RKO (cell line): ENCODE measurements at places on chromosomes 7 and 10.

DNA sequence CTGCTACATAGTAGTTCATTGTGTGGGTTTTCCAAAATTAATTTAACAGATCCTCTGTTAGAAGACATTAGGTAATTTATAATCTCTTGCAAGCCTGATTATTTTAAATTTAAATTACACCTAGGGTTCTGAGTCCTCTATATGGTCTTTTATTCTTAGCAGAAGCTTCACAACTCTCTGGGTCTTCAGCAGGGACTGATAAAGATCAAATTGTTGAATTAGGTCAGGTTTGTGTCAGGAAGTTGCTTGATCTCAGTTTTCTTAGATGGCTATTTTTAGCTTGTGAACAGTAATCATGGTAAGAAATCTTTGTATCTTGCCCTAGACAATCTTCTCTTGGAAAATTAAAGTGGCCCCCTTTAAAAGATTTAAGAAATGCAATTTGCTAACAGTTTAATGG, 183.1 kb upstream of the HDAC9 start:
- no peak for DNase-seq

- no peak for DNase-seq
Observed at GRCh38 chr7:30926313-30926712, 14.7 kb downstream of the AQP1 start.

GRCh38 chr10:95569368-95569767, 8.2 kb upstream of the SORBS1 start:
- DNase-seq = no peak

DNA sequence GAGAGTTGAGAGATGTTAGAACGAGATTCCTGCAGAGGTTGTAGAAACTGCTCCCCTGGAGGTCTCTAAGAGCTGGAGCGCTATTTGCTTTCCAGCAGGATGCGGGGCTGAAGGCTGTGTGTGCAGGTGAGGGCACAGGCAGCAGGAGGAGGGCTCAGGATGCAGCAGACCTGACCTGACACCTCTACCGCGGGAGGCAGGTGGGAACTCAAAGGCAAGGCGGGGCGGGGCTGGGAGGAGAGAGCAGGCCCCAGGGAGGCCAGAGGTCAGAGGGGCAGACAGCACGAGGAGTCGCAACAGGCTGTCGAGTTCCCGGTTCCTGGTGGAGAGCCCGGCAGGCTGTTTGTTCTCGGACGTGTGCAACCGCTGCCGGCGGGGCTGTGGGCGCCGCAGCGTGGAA, 7.9 kb upstream of the CRTAC1 start:
- DNase-seq = no peak

DNA sequence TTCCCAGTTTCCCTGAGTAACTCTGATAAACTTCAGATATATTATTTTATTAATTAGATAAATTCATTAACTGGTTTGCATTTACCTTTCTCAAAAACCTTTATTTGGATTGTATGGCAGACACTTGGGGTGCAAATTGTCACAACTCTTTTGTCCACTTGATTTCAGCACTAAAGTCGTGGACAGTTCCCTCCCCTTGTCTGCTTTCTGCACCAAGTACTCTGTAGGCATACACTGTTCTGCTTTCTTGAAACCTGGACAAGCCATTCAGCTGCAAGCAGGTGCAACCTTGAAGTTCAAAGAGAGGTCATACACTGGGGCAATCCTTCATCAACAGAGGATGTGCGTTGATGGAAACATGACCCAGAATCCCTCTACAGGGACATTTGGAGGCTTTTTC, 162.9 kb downstream of the ARL5B start:
- peak; percentile 60 for DNase-seq

DNA sequence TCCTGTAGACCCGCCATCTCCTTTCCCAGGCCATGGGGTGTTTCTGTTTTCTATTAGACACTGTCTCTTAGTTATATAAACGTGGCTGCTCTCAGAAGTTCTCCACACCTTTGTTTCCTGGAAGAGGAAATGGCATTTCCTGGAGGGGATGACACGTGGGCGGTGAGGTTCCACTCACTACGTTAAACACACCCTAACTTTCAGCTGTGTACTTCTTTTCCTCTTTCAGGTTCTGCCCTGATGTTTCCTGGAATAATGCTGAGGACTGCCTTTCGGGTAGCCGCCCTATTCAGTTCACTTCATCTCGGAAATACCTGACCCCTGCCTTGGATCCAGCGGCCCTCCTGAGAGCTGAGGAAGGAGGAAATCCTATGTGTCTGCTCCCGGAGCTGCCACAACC, 3.4 kb upstream of the PRKCQ start:
- no peak for DNase-seq

DNA sequence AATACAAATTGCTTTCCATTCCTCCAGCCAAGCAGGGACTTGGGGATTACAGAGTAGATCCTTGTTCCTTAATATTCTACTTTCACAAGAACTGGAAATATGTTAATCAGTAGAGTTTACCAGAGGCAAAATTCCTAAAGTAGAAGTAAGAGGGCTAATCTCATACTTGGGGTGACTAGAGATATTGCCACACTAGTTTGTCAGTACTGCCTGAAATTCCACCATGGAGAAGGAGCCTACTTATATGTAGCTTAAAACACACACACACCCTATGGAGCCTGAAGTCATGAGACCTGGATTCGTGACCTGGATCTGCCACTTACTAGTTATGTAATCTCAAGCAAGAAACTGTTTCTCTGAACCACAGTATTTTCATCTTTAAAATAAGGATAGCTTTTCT, 33.9 kb downstream of the STRIP2 start:
- no peak for DNase-seq

GRCh38 chr7:36563706-36564327, 160.5 kb downstream of the AOAH start:
- no peak for DNase-seq

DNA sequence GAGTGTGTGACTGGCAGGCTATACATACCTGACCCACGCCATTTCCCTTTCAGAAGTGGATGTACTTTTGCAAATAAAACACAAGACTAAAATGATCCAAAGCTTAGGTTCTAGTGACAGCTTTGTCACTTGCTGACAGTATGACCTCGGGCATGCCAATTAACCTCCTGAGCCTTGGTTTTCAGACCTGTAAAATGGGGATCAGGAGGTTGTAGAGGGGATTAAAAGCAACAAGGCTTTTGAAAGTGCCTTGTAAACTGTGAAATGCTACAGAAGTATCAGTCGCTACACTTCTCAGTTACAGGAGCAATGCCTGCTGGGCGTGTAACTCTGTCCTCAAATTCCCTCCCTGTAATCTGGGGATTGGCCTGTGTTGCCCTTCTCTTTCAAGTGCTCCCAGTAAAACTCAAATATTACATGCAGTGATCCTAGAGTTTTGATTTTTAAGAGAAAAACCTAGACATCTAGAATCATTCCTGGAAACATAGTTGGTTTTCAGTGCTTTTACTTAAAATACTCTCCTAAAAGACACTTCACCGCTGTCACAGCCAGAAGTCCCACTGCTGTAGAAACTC, 8.8 kb upstream of the GRB10 start:
- peak; percentile 9 for DNase-seq
